ENCODE measurements at places on chromosomes 4 and X. TPM values are rescaled to one million over a fixed set of nuclear protein-coding genes. Genes with fewer than 3 reads are reported as not detected.

The HAND2 gene
- total RNA-seq: 86.3 TPM

DNA sequence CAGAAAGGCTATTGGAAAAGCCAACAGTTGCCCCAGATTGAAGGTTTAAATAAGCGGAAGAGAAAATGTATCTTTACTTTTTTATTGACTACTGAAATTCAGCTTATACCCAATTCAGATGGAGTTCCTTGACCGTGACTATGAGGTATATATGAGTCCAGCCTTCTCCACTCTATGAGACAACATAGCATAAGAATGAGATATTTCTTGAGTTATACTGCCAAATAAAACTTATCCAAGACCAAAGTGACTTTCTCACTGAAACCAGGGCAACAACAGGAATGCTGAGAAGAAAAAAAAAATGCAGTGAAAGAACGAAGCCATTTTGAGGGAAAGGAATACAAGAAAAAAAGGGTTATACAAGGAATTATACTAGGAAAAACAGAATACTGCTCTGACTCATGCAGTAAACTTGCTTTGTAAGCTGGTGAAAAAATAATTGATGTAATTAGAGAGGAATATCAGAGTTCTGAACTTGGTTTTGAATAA, 16.3 kb upstream of the PDK3 start:
- no peak for DNase-seq

GRCh38 chr4:109315818-109316217, 13.4 kb upstream of the COL25A1 start:
- DNase-seq: no peak

- no peak for DNase-seq
Observed at GRCh38 chr4:48127231-48127630, 6.8 kb downstream of the TXK start.

DNA sequence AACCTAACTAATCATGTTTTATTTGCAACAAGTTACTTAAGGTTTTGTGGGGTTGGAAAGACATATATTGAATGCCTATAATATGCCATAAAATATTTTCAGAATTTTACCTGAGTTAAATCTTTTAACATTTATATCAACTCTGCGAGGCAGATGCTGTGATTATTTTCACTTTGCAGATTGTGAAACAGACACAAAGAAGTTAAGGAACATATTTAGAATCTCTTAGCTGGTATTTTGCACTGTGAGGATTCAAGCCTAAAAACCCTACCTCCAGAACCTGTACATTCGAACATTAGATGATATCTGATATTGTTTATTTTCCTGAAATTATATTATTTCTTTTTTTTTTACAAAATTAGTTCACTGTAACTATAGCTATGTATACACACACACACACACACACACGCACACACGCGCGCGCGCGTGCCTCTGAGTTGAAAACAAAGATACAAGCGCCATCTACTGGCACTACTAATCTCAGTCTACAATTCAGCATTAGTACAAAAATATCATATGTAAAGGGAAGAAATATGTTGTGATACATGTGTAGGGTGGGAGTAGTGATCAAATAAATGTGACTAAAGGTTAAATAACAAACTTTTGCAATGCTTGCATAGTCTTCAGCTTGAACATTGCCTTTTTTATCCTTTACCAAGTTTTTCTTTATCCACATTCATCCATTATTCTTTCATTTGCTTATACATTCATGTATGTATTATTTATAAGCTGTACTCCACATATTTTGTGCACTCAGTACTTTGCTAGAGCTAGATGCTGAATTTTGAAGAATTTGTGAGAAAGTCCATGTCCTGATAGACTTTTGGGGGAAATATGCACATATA, 61.5 kb downstream of the ANXA10 start:
- DNase-seq: peak; percentile 73

Data from right atrium auricular region (tissue), 2 donors.